AG08396 (cell line): ENCODE measurements at places on chromosomes 7 and 10.
A peak's percentile ranks its signal among the peaks of the same experiment; 100 is the strongest.

DNA sequence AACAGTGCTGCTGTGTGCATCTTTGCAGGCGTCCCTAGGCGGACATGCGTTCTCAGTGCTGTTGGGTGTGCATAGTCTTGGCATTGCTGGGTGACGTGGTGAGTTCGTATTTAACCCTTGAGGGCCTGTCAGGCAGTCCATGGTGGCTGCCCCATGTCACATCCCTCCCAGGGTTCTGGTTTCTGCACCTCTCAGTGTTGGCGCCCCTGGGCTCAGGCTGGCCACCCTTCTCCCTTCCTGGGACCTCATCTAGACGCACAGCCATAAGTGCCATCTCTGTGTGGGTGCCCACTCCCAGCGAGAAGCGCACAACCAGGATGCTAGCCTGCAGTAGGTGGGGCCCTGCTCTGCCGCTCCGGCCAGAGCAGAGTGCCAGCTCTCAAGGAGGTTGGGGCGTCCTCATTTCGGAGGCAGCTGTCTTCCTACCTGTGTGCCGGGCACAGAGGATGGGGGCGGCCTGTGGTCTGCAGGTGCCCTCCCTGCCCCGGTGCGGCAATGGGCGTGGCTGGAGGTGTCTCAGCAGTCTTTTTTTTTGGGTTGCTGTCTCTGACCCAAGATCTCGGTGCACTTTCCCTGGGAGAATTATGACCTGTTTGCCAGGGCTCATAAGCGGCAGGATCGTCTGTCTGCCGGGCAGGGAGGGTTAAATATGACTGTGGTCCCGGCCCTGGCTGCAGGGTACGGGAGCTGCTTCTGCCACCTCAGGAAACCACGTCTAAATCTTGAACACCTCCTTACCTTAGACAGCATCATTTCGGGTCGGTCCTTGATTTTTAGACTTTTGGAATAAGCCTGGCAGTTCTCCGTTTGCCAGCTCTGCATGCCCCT, 6.5 kb downstream of the INPP5A start:
- DNase-seq: no peak

DNA sequence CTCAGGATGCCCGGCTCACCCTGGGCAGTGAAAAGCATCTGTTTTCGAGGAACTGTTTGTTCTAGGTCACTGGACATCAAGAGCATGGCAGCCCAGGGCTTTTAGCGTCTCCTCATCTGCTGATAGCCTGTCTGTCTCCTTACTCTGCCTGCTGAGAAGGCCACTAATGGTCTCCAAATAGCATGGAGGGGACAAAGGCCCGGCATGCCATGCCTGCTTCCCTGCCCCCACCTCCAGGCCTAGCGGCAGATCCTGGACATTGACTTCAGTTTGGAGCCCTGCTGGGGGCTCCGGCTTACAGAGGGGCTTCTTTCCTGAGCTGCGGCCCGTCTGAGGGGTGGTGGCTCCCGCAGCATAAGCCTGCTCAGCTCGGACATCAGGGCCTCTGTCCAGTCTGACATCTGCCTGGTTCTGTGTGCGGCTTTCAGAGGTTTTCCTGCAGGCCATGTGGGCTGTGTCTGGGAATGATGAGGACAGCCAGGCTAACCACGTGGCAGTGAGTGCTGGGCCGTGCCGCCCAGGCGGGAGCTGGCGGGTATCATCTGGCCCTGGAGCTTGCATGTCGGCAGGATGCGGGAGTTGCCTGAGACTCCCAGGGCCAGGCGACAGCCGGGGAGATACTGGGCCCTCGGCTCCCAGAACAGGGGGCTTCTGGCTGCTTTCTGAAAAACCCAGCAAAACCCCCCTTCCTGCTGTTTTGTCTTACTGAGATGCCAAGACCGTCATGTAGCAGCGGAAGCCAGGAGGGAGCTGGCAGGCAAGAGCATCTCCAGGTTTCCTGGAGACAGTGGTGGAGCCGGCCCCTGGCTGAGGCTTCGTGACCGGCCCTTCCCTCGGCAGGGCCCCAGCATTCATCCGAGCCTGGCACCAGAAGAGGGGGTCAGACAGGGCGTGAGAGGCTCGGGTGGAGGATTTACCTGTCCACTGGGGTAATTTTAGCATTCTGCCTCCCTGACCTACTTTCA, 9.2 kb downstream of the PFKFB3 start:
- DNase-seq: peak; percentile 74

DNA sequence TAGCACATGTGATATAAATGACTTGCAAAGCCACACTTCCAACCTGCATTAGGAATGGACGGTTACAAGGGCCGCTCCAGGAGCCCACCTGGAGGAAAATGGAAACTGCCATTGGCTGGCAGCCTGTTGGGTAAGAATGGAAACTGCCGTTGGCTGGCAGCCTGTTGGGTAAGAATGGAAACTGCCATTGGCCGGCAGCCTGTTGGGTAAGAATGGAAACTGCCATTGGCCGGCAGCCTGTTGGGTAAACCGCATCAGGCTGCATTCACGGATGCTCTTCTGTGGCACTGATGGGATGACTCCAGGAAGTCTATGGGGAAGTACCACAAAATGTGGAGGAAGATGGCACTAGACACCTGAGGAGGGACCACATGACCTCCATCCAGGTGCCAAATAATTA, 143.1 kb downstream of the DPP6 start:
- no peak for DNase-seq

GRCh38 chr7:133294234-133294633, 41.4 kb downstream of the EXOC4 start:
- no peak for DNase-seq

DNA sequence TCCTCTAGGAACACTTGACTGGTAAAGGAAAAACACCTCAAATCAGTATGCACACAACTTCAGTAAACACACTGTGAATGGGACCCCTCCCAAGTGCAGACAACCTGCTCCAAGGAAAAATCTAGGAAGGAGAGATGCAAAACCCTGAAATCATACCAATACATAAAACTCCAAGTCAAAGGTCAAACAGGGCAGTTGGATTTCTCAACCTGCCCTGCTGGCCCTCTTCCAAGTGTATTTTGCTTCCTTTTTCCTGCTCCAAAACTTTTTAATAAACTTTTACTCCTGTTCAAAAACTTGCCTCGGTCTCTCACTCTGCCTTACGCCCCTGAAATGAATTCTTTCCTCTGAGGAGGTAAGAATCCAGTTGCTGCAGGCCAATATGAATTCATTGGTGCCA, 665.1 kb downstream of the SORCS1 start:
- no peak for DNase-seq

GRCh38 chr7:142331941-142332340, 74.1 kb upstream of the PRSS58 start:
- no peak for DNase-seq

DNA sequence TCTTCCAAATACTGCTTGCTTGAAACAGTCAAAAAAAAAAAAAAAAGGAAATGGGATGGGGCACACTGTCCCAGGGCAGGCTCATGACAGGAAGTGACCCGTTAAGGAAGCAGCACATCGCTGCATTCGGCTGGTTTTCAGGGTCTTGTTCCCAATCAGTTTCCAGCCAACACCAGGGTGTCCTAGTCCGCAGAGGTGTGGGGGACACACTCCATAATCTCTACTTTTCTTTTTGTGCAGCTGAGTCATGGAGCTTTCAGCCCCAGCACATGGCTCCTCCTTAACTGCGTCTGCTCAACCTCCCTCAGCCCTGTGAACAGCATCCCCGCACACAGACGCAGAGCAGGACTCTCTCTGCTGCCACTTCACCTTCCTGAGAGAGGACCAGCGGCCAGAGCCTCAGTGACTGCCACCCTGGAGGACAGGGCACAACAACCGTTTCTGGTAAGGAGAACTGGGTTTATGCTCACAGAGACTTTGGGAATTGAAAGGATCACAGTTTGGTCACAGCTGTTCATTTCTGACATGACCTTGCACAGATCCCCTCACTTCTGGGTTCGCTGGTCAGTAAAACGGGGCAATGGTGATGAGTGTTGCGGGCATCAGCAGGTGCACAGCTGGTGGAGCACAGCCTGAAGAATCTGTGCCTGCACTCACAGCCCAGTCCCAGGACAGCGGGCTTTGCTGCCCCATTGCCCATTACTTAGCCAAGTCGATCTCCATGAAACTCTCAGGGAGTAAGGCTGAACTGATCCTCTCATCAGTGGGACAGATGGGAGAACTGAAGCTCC, at the start of gene GIMAP5:
Gene GIMAP5 (plus strand): TSS at position 154 of the 791 bp plus-strand sequence. CDS start 3,467 bp downstream, outside the sequence.
- no peak for DNase-seq

DNA sequence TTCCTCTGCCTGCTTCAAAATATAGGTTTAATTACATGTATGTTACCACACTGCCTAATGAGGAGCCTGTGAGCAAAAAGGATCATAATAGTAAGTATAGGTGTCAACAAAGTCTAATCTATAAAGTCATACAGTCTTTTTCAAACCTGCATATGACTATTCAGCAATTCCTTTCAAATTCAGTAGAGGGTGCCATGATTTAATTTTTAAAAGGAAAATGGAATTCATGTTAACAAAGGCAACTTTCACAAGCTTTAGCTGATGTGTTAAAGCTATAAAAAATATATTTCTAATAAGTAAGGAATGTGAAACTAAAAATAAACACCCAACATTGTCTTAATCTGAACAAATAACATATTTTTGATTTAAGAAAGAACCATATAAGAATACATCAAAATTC, 52.1 kb downstream of the MPP7 start:
- DNase-seq: peak; percentile 9

DNA sequence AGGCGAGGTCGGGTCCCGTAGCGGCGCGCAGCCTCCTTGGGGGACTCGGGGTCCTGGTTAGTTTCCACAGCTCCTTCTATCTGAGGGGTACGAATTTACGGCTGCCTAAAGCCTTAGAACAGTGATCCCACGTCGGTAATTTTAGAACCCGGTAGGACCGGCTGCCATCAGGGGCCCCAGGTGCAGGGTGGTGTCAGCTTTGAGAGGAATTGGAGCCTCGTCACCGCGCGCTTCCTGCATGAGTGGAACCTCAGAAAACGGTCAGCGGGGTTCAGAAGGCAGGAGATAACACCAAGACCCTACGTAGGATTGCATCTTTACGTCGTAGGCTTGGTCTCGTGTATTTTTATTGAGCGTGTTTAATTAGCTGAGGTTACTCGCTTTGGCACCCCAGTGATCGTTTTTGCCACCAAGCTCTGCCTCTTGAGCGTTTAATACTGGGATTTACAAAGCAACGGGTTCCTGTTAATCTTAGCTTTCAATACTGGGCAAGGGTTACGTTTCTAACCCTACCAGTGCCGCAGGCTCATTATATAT, 443 bp downstream of the RNF32 start:
- DNase-seq: no peak

GRCh38 chr7:149610441-149611011, 112.9 kb upstream of the ZNF746 start:
- DNase-seq: no peak

DNA sequence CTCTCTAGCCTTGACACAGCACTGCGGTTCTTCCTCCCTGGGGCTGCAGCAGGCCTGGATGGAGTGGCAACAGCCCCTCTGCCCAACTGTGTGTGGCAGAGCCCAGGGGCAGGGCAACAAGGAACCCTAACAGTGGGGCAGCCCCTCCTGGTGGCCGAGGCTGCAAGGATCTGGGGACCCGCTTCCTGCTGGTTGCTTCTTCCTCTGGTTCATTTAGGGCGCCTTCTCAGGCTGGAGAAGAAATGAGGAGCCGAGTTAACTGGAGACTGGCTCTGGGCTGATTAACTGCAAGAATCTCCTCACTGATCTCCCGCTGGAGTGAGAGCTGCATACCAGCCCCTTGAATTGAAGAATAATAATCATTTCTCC, 80.1 kb upstream of the EMX2 start:
- no peak for DNase-seq

DNA sequence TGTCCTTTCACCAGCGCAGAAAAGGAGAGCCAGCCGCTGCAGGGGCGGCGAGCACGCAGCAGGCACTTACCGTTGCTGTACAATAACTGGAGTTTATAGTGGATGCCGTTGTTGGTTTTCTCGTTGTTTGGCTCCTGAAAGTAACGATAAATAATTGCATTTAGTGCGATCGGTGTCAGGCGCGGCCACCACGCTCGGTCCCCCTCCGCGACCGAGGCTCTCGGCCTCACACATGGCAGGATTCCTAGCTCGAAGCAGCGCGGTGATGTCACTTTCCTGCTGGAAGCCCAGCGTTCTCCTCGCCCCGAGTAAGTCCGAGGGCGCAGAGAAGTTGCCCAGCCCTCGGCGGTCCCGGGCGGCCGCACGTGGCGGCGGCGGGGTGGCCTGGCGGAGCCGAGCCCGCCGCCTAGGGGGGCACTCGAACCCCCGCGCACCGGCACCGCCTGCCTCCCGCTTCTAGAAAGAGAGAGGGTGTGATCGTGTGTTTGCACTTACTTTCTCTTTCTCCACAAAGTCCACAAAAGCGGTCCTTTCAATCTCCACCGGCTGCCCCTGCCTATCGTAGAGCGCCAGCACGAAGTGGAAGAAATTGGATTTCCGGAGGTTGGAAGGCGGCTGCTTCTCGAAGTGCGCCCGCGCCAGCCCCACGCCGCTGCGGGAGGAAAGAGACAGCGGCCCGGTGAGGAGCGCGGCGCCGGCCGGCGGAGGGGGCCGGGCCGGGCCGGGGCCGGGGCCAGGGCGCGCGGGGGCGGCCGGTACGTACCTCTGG, 1.0 kb downstream of the EBF3 start:
- DNase-seq: no peak

- DNase-seq: no peak
Observed at GRCh38 chr10:3423384-3423783, 250.8 kb upstream of the PITRM1 start.
